ENCODE measurements at places on chromosomes 5 and 9. TPM values are rescaled to one million over a fixed set of nuclear protein-coding genes. Genes with fewer than 3 reads are reported as not detected.
A peak's percentile ranks its signal among the peaks of the same experiment; 100 is the strongest.

GRCh38 chr5:38809388-38810359 is 36.1 kb upstream of the OSMR start:
- peak; percentile 74 for DNase-seq

GRCh38 chr9:124773473-124774128 is 2.5 kb upstream of the NR6A1 start:
- DNase-seq = no peak

TMC1 gene
- 0.09 TPM for total RNA-seq

POLE3 gene
- total RNA-seq = 33.0 TPM

RASGRF2 gene
- 0.46 TPM for total RNA-seq

- no peak for DNase-seq
These were observed 45.7 kb upstream of the GHR start for GRCh38 chr5:42377496-42377895.

GRCh38 chr9:109387206-109387605 is 66.3 kb upstream of the EPB41L4B start:
- DNase-seq = no peak

DNA sequence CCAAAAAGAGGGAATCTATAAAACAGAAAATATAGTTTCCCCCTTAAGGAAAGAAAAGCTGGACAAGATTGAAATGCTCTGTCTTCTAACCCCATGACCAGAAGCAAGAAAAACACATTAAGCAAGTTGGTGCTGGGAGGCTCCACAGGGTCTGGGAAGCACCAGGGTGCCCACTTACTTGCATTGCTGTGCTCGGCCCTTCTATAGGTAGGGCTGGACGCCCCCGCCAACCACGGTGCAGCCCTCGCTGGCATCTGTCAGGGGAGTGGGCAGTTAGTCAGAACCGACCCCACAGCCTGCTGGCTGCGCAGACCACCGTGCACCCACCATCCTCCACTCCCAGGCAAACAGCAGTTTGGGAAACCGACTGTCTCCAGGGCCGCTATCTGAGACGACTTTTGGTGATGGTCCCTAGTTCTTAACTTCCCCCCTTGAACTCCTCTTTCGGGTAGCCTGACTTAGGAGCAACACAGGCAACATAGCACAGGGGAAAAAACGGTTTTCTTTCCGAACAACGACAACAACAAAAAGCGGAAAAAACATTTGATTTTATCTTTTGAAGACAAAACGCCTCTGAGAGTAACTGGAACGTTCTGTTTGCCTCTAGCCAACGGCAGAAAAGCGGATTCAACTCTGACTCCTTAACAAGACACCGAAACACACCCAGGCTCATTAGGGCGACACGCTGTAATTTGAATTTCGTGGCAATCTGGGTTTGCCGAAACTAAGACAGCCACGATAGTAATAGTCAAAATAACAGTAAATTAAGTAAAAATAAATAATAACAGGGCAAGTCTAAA is 3.9 kb downstream of the IRX2 start:
- no peak for DNase-seq

Measured in HFFc6 (cell line).